Glomerular endothelial cell (primary cell): ENCODE measurements at places on chromosomes 6 and 20.
A peak's percentile ranks its signal among the peaks of the same experiment; 100 is the strongest.

- no peak for DNase-seq
These were observed 93.6 kb upstream of the CNKSR3 start for GRCh38 chr6:154604119-154604518.

- DNase-seq = no peak
These were observed 139.1 kb downstream of the ARID1B start for GRCh38 chr6:156916130-156916801.

GRCh38 chr20:57705127-57705899 lies 4.5 kb downstream of the PMEPA1 start:
- DNase-seq = no peak

DNA sequence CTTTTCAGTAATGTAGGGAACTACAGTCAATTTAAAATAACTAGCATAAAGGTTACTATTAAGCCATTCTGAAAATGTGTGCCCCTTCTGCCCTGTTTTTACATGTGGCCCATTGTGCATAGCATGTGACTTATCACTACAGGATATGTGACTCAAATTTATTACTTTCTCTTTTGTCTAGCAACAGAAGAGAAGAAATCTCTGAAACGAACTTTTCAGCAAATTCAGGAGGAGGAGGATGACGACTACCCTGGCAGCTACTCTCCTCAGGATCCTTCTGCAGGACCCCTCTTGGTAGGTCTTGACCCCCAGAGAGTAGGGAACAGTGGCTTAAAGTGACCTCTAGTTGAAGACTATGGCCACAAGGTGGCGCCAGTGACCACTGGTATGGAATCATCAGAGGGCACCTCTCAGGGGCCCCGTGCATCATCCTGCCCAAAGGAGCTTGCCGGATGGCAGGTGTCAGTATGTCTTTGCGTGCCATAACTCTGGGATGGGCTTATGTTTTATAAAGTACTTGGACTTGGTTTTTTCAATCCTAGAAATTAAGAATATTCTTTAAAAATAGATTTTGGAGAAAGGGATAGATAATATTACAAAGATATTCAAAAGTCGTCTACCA lies 23.9 kb downstream of the RPRD1B start:
- peak; percentile 54 for DNase-seq

GRCh38 chr6:43776115-43776798 lies 6.2 kb downstream of the VEGFA start:
- no peak for DNase-seq

GRCh38 chr20:21083825-21084325 lies 22.3 kb downstream of the LINC00237 start:
- DNase-seq = no peak
